CD4-positive, alpha-beta T cell treated with Interleukin-15 for 1 hour (primary cell): ENCODE measurements at places on chromosomes 2 and 18.

- DNase-seq = no peak
Observed at GRCh38 chr2:194090251-194090905, 1566.6 kb upstream of the SLC39A10 start.

DNA sequence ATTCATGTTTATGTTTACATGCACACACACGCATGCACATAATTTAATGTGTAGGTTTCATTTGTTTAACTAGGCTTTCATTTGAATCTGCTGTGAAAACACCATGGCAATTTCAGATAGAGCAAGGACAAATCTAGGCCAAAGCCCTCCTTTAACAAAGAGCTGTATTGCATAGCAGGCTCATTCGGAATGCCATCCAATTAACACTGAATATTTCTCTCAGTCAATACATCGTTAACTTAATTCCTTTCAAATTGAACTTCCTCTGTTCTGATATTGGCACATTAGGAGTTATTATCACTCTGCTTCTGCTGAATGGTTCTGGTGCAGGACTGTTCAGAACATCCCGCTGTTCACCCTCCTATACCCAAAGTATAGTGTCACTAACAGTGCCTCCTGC is 435.1 kb upstream of the CDH20 start:
- DNase-seq = no peak

- no peak for DNase-seq
Observed at GRCh38 chr2:33419581-33420200, 56.8 kb upstream of the RASGRP3 start.

DNA sequence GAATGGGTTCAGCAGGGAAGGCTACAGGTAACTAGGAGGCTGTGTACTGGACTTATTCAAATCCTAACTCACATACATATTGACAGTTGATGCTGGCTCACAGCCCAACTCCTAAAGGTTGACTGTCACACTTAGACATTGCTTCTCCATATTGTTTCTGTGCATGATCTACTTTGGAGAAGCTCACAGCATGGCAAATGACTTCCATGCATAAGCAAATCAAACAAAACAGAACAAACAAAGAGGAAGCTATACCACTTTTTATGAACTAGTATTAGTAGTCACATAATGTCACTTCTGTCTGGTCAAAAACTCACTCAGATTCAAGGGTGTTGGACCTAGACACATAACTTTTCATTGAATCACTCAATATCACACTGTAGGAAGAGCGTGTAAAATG is 43.8 kb upstream of the CDH19 start:
- DNase-seq = no peak

- DNase-seq = no peak
Observed at GRCh38 chr2:101273056-101273455, 20.4 kb downstream of the CNOT11 start.

GRCh38 chr2:17892770-17893534 is 14.5 kb downstream of the KCNS3 start:
- DNase-seq = no peak

- DNase-seq = no peak
Observed at GRCh38 chr2:137677466-137677865, 286.8 kb upstream of the HNMT start.

GRCh38 chr18:73791081-73791480 is 356.6 kb downstream of the FBXO15 start:
- DNase-seq = no peak

DNA sequence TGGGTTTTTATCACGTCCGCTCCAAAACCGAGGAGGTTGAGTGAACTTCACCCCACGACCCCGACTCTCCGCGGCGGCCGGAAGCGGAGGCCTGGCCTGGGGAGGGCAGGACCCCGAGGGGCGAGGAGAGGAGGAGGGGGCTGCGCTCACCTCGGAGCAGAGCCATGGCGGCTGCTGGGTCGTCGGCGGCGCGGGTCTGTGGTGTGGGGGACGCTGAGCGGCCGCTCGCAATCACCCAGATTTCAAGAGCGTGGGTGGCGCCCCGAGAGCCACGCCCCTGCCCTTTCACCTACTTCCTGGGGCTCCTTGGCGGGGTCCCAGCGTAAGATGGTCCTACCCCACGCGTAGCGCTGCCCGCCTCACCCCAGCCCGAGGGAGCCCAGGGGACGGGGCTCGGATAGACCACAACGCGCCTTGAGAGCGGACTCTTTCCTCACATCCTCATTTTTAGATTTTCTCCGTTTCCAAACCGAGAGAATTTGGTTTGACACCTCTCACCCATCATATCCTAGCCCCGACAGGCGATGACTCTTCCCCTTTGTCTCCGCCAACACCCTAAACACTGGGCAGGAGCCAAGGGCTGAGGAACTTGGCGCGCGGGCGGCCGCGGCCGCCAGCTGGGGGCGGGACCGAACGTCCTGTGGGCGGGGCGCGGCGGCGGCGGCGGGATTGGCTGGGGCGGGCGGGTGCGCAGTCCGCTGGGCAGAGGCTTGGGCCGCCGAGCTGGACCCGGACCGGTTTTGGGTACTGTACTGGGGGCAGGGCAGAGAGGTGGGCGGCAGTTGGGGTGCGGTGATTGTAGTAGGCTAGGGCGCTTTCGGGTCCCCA is at the start of gene ACAA2:
ACAA2 (minus strand) TSS at position 215 of the 828 bp plus-strand sequence; CDS start at position 166, 49 bp downstream.
- peak; percentile 85 for DNase-seq

GRCh38 chr2:230898016-230898712 is 26.9 kb downstream of the GPR55 start:
- DNase-seq = no peak
